ENCODE measurements at places on chromosomes 1 and 21.

GRCh38 chr1:205141236-205142101 lies 19.7 kb upstream of the RBBP5 start:
- DNase-seq, result peak; percentile 53

GRCh38 chr1:244381878-244382565 lies 69.7 kb downstream of the ADSS2 start:
- no peak for DNase-seq

DNA sequence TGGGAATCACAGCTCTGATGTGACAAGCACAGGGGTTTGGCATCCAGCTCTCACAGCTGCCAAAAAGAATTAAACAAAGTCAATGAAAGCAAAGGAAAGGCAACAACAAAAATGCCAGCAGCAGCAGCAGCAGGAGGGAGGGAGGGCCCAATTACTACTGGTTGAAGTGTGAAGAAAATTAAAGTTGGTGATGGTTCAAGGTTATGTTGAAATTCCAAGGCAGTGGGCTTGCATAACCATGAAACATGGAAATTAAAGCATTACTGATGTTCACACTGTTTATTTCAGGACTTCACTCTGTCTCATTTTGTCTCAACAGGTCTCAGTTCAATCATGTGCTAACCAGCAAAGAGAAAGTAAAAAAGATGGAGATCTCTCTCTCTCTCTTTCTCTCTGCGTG lies 220.3 kb upstream of the LYPLAL1 start:
- no peak for DNase-seq

- DNase-seq, result no peak
These were observed 40.7 kb downstream of the SIPA1L2 start for GRCh38 chr1:232589111-232589811.

- no peak for DNase-seq
These were observed 21.3 kb downstream of the RBM15 start for GRCh38 chr1:110360431-110360830.

DNA sequence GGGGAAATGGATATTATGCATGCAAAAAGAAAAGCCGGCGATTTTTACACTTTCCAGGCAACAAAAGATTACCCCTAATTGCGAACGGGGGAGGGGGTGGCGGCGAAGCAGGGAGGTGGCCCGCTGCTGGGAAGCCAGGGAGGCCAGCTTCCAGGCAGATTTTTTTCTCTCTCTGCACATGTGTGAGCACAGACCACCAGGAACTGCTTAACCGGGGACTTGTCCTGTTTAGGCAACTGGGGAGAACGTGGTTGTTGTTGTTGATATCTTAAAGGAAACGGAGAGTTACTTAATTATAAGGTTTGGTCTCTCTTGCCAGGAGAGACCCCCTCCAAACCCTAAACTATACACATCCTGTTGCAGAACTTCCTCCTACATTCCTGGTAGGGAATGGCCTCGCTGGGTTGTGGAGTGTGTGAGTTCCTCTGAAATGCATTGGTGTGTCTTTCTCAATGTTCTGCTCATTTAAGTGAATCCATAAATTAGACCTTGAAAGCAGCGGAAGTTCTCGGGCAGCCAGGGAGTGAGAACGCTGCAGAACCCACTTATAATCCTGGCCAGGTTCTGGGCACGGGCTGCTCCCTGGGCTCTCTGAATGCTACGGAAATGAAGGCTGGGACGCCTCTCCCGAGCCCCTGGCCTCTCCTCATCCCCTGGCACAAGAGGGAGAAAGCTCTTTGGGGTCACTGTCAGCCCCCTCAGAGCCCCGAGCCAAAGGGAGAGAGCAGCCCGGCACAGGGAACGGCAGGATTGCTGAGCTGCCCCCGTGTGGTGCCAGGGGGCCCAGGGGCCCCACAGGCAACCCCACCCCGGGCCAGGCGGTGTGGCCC lies 250.0 kb downstream of the FOXD2 start:
- no peak for DNase-seq

GRCh38 chr1:1006305-1007159 lies 6.6 kb upstream of the HES4 start:
- no peak for DNase-seq

GRCh38 chr21:39004634-39005501 lies 178.4 kb downstream of the PSMG1 start:
- no peak for DNase-seq

GRCh38 chr1:231950331-231951128 lies 323.9 kb downstream of the DISC1 start:
- no peak for DNase-seq

GRCh38 chr1:77370161-77370560 lies 88.3 kb downstream of the AK5 start:
- no peak for DNase-seq

- DNase-seq, result no peak
These were observed 19.0 kb upstream of the DNASE2B start for GRCh38 chr1:84379138-84379916.

GRCh38 chr1:190494451-190494850 lies 16.8 kb upstream of the BRINP3 start:
- no peak for DNase-seq

DNA sequence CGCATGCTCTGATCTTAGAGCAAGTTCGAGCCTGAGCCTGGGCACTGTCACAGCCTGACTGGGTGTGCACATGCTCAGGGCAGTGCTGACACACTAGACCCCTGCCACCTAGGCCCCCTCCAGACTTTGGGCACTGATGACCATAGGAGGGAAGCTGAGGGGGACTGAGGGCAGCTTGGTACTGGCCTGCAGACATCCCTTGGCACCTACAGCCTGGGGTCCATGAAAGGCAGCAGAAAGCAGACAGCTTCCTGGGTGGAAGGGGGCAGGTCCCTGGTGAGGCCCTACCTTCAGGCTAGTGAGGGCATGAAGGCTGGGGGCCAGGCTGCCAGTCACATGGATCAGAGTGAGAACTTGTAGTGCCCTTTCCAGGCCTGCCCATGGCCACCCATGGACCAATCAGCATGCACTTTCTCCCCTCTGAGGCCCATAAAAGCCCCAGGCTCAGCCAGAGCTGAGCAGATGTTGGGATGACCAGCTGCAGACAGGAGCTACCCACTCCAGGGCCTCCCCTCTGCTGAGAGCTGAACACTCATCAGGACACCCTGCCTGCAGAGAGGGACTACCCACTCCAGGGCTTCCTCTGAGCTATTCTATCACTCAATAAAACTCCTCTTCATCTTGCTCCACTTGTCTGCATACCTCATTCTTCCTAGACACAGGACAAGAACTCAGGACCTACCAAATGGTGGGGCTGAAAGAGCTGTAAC lies 680.8 kb downstream of the MATN1 start:
- DNase-seq, result no peak

DNA sequence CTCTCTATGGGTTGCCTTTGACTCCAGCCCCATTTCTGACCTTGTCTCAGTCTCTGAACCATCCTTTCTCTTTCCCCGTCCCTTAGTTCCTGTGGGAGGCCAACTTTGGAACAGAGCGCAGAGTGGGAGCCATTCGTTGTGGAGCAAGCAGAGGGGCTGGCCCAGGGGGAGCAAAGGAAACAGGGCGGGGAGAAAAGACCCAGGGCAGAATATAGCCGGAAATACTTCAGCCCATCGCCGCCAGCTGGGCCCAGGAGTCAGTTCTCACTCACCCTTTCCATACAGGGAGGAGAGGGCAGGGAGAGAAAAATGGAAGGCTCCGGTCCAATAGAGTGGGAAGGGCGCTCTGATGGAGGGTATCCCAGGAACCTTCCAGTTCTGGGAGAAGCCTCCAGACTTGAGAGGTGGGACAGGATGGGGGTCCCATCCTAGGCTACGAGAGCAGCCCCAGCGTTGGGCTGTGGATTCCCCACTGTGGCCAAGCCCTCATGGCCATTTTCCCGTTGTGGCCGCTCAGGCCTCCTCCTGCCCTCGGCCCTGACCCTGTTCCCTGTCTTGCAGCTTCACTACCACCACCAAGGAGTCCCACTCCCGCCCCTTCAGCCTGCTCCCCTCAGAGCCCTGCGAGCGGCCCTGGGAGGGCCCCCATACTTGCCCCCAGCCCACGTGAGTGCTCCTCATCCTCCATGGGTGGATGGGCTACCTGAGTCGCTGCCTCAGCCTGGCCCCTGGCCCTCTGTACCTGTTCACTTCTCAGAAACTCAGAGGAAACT lies 10.9 kb downstream of the PEAR1 start:
- DNase-seq, result no peak

DNA sequence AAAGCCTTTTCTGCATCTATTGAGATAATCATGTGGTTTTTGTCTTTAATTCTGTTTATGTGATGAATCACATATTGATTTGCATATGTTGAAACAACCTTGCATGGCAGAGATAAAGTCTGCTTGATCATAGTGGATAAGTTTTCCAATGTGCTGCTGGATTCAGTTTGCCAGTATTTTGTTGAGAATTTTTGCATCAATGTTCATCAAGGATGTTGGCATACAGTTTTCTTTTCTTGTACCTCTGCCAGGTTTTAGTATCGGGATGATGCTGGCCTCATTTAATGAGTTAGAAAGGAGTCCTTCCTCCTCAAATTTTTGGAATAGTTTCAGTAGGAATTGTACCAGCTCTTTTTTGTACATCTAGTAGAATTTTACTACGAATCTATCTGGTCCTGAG lies 55.0 kb downstream of the COL24A1 start:
- no peak for DNase-seq

GRCh38 chr1:100969327-100969726 lies 56.3 kb downstream of the DPH5 start:
- no peak for DNase-seq

- DNase-seq, result no peak
These were observed 121.2 kb downstream of the LMX1A start for GRCh38 chr1:165235155-165235776.

DNA sequence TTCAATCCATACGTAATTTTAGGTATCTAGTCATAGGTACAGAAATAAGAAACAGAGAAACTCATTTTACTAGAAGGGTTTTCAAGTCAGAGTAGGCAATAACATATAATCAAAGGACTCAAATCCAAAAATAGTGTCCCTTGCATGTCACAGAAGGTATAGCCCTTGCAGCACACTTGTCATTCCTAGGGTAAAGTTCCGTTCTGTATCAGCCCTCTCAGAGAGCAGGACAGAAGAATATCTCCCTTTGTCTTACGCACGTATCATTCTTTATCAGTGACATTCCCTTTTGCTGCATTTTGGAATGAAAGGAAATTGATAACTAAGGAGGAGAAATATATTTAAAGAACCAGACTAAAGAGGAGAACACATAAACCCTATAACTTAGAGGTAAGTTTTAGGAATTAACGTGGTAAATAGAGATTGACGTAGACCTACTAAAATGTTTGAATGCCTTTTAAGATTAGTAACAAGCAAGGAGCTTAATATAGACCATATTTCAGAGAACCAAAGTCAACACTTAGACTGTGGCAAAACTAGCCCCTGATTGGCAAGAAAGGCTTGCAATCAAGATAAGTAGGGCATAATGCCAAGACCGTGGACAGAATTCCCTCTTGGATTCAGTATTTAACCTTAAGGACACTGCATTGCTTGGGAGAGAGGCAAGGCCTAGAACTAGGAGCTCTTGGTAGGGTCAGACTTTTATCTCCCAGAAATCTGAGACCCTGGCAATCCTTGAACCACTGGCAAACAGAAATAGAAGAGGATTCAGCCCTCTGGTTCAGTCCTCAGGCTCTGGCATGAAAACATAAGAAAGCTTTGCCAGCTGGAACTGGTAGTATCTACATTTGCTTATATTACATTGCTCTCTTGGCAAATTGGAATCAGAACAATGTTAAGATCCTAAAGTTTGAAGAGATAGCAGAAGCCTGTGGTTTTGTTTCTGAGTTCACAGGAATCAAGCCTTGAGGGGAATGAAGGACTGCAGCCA lies 232.1 kb downstream of the ASTN1 start:
- DNase-seq, result no peak

DNA sequence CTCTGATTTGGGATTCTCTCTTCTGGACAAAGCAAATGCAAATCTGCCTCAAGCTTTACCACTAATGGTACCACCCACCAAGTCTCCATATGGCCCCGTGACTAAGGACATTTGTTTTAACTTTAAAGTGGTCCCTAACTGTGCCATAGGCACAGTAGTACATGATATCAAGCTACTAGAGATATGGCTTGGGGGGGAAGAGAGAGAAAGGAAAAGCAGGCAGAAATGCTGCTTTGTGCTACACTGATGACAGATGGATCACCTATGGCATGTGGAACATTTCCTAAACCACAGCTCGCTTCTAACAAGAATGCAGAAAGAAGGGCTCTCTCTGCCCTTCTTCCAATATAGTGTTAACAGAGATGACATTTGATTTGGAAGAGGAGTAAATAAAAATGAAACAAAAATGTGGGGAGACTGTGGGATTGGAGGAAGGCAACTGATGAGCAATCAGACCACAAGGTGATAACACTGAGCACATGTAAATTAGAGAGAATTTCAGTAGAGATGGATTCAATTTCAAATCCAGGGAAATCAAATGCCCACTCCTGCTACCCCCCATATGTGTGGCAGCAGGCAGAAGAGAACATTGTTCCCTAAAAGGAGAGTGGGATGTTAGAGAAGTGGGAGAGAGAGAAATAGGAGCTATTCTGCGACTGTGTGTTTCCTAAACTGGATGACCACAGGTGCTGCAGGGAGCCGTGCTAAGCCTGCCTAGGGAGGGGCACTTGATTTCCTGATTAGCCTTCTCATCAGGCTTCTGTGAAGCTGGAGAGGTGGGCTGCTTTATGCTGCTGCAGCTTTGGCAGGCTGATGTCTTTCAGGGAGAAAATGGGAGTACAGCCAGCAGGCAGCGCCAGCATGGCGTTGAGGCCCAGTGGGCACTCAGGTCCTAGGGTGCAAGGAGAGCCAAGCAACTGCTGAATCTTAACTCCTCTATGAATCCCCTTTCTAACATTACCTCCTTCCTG lies 75.3 kb downstream of the ZNF648 start:
- no peak for DNase-seq

DNA sequence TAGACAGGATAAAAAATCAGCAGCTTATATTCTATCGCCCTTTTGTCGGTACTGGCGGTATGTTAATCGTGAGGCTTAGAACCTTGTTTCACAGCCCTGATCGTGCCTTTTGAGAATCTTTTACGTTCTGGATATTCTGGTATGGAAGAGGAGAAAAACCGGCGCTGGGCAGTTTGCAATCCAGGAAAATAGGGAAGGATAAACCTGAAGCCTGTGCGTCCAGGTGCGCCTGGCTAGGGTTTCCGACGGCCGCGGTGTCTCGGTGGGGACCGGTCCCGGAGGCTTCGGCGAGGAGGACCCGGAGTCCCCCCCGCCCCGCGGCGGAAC lies 258 bp upstream of the SYPL2 start:
- DNase-seq, result no peak

DNA sequence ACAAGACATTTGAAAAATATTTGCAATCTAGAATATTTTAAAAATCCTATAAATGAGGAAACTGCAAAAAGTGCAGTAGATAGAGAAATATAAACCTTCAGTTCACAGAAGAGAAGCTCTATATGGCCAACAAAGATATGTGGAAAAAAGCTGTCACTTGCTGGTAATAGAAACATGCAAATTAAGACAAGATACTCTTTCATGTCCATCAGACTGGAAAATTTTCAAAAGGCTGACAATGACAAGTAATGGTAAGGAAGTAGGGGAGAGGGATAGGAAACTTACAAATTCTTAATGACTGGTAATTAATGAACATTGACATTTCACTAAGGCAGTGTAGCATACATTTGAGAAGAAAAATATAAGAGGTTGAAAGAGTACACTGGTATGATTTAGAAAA lies 147.9 kb downstream of the MRPL39 start:
- DNase-seq, result no peak
